Spinal cord (tissue), 10 donors: ENCODE measurements at places on chromosomes 7 and 10.

DNA sequence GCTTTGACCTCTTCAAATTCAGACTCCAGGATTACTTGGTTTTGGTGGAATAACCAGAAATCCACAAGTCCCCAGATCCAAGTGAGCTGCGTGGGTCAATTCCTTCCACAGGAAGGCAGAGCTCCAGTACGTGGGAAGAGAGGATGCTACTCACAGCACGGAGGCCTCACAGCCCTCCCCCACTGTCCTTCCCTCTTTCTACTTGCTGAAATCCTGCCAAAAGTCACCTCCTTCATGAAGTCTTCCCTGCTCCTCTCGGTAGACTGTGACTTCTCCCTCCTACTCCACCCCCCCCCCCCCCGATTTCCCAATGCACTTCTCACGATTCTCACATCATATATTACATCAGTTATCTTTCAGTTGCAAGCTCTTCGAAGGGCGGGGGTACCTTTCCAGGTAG lies 12.3 kb downstream of the CAMK2G start:
- no peak for DNase-seq

DNA sequence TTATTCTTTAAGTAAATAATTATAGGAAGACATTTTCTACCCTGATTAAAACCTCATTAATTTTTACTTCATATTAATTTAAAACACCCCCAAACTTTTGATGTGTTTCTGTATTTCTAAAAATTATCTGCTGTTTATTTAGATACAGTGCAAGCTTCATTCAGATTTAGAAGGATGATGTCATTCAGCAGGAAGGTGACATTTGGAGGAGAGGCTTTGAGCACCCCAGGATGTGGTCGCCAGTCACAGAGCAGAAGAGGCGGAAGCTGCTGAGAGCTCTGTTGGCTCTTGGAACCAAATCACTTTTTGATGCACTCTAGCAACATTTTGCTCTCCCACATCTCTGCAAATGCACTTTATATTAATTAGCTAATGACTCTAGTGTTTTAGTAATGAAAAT lies 233.9 kb upstream of the CACNA2D1 start:
- no peak for DNase-seq

GRCh38 chr7:115724400-115725056 lies 306.0 kb downstream of the TFEC start:
- no peak for DNase-seq

DNA sequence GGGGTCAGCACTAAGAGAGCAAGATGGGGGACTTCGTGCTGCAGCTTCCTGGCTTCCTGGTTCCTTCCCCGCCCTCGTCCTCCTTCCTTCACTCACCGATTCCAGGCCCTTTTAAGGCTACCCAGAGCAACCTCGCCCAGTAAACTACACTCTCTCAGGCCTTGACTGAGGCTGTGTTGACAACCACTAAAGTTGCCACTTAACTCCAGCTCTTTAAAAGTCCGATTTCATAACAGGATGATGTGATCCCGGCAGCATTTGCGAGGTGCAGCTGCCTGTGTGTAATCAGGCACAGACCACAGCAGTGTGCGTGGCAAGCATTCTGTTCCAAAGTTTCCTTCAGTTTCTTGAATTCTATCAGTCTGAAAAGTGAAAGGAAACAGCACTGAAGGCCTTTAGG lies 110.6 kb downstream of the RAB11FIP2 start:
- no peak for DNase-seq

- no peak for DNase-seq
Observed at GRCh38 chr10:128042131-128042610, 84.1 kb downstream of the MKI67 start.

- no peak for DNase-seq
Observed at GRCh38 chr10:82176587-82176986, 301.6 kb downstream of the NRG3 start.
